ENCODE measurements at places on chromosomes 1 and 21. TPM values are rescaled to one million over a fixed set of nuclear protein-coding genes. Genes with fewer than 3 reads are reported as not detected.

DNA sequence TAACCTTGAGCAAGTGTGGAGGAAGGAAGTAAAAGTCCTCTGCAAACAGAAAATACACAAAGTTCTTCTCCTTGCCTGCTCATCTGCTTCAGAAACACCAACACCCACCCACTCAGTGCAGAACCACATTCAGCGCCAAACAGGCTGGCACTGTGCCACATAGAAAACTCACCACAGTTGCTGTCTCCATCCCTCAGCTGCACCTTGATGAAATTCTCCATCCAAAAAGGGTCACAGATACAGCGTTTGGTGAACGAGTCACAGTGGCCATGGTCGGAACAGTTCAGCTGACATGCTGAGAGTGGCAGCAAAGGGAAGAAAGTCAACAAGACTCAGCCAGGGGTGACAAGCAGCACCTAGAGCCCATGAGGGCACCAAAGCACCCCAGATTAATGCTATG, 114.5 kb downstream of the KIAA0319L start:
- DNase-seq: no peak

- no peak for DNase-seq
Observed at GRCh38 chr21:43829575-43830119, 35.4 kb upstream of the AGPAT3 start.

DNA sequence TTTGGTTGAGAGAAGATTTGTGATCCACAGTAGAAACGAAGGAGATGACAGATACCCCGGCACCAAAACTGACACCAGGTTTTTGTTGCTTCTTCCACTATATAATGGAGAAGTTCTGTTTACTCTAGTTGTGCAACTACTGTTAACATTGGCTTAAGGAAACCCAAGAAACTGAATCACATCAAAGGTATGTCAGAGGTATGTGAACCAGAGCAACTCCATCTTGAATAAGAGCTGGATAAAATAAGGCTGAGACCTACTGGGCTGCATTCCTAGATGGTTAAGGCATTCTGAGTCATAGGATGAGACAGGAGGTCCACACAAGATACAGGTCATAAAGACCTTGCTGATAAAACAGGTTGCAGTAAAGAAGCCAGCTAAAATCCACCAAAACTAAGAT, 173.7 kb upstream of the CAMK1G start:
- peak; percentile 53 for DNase-seq

DNA sequence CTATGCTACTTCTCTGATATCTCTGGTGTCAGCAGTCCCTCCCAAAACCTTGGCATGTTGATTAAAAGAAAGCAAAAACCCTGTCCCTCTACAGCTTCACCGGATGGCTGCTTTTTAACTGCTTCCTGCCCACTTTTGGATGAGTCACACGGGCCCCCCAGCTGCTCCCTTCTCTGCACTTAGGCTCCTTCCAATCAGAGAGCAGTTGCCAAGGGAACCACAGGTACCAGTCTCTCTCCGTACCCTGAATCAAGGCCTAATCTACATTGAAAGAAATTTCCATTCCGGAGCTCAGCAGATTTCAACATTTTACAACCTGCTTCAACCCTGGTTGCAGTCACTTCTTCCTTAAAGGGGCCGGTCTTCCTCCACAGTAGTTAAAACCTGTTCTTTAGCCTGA, 70.6 kb upstream of the GJB5 start:
- DNase-seq: no peak

DNA sequence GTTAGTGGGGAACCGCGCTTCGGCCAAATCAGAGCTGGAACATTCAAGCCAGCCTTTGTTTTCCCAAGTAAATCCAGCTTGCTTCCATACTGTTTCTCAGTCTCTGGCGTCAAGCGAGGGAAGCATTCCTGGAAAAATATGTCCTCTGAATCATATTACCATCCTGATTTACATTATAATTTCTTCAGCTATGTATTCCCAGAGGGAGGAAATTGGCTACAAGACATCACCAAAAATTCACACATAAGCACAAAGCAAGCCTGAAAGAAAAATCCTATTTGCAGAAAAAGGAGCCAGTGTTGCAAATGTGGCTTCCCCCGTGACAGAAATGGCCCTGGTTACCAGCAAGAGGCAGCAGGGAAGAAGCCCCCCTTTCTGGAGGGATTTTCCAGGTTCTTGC, 233.3 kb downstream of the KCNJ6 start:
- no peak for DNase-seq

DNA sequence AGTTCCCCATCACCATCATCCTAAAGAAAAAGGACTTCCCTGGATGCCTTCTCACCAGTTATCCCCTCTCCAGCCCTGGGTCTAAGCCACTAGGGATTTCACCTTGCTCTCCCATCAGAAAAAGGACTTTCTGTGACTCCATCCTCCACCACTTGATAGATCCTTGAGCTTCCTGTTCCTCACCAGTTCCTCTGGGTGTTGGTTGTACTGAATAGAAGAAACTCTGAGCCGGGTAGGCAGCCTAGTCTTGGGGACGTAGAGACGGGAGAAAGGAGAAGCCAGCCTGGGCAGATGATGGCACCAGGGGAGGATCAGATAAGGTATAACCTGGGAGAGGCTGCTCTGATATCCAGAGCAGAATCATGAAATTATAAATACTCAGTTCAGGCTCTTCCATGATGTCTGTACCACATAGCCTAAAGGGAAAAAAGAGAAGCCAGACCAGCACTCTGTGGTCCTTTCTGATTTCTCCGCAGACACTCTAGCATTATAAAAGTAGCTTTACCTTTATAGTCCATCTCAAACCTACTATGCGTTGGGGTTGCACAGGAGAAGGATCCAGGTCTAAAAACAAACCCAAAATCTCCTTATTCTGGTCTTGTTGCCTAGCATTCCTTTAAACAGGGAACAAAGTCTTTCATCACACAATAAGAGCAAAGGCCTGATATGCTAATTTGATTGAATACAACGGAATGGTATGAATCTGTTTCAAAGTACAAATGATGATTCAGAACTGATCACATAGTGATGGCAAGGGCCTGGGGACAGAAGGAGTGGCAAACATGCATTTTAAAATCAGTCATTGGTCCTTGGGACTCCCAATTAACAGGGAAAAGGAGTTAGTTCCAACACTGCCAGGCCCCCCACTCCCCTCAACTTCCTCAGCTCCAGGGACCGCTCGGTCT, 1.2 kb upstream of the CD34 start:
- DNase-seq: no peak

DNA sequence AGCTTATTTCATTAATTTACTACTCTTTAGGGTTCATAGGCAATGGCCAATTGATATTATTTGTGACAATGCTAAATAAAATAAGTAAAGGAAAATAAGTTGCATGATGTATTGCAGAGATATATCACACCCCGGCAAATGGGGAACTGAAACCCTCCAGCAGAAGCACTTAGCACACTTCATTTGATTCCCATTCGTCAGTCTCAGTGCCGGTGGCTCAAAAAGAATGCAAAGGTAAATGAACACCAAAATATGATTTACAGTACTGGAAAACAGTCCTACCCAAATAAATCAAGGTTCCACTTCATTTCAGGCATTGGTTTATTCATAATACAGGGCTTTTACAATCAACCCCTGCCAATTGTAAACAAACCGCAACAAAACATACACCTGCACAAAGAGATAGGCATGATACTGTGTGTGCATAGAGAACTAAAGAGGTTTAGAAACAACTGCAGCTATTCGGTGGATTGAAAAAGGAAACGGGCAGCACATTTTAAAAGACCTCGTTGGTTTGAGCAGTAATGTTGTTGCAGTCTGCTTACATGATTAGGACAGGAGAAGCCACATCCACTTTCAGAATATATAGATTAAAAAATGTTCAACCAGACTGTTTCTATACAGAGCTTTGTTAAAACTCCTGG, 1019.2 kb downstream of the TTLL7 start:
- DNase-seq: no peak

DNA sequence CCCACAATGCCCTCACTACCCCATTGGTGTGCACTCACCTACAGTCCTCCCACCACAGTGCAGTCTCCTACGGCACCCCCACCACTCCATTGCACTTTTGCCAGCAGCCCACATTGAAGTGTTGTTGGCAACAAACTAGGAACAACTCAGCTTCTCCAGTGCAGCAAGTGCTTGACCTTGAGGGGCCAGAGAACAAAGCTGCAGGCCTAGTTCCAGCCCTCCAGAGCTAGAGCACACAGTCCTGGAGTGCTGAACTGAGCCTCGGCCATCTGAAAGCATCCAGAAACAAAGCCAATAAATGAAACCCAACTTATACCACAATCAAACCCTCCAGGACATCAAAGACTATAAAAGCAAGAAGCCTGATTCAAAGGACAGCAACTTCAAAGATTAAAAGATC, 129.9 kb downstream of the C1orf94 start:
- no peak for DNase-seq

- DNase-seq: no peak
Observed at GRCh38 chr21:15277466-15277865, 212.7 kb upstream of the NRIP1 start.

DNA sequence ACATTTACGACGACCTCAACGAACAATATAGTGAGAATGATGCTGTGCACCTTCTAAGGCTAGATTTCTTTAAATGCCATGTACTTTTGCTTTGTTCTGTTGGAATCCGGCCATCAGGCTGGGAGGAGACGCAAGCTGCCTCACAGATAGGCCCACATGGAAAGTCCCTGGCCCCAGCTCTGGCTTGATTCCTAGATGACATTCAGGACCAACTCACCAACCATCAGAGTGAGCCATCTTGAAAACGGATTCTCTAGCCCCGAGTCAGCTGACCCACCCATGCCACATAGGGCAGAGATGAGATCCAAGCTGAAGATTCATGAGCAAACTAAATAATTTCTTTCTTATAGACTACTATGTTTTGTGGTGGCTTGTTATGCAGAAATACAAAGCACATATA, 164.4 kb downstream of the ZNF281 start:
- DNase-seq: no peak

- peak; percentile 34 for DNase-seq
Observed at GRCh38 chr1:6588893-6589520, 9.2 kb downstream of the ZBTB48 start.

DNA sequence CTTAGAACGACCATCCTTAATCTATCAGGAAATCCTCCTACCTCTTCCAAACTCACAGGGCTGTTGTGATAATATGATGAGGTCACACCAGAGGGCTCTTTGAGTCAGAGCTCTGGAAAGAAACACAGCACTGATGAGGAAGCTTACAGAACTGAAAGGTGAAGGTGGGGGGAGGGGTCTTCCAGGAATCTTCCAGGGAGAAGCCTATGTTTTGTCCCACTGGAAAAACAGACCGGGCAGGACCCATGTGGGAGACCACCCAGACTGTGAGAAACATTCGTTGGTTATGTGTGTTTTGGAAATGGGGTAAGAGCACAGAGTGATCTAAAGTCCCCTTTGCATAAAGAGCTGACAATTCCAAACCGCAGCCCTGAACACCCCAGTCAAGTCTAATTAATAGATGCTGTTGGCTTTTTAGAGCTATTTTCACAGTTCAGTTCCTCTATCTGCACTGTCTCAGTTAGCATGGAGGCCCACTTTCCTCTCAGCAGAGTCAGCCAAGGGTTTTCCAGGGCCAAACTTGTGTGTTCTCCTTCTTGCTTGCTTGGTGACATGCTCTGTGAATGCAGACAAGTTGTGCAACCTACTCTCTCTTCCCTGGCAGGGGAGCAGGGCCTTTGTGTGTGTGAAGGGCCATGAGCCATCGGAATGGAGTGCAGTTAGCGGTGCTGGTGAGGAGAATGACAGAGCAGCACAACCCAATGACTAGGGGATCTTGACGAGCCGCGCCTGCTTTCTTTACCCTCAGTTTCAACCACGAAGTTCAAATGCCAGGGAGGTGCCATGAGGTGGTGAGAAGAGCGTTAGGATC, 12.3 kb downstream of the PHLDA3 start:
- peak; percentile 95 for DNase-seq

Gene FALEC
- not detected for total RNA-seq

Gene KRTAP10-7
- total RNA-seq: not detected

Gene CACNA1S
- total RNA-seq: 0.17 TPM

Gene OR2G6
- total RNA-seq: not detected

Gene CORT
- total RNA-seq: not detected

Gene SELL
- not detected for total RNA-seq

Gene CFHR5
- total RNA-seq: not detected

Gene FCRL5
- total RNA-seq: not detected

Gene ACTL8
- total RNA-seq: not detected

Gene DCLRE1B
- 16.0 TPM for total RNA-seq

Gene ST6GALNAC5
- 7.3 TPM for total RNA-seq
